Stimulated activated CD4-positive, alpha-beta T cell treated with anti-CD3 and anti-CD28 coated beads, Interleukin-1b, Interleukin-23, amount 100 ng/mL, for 24 hours (primary cell): ENCODE measurements at places on chromosomes 3 and 15.

DNA sequence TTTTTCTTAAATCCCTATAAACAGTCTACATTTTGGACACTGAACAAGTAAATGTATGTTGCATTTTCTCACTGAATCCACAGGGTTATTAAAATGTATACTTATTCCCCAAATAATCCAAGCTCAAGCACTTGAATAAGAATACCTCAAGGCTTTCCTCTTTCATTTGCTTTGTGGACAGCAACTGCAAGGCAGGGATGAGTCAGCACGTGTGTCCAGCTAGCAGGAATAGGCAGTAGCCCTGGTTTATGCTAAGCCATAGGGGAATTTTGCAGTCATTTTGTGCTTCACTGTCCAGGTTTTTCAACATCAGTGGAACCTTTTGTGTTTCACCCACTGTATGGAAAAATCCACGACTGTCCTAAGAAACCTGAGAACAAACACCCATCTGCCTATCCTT, 96.7 kb upstream of the KCNMB2 start:
- no peak for DNase-seq

DNA sequence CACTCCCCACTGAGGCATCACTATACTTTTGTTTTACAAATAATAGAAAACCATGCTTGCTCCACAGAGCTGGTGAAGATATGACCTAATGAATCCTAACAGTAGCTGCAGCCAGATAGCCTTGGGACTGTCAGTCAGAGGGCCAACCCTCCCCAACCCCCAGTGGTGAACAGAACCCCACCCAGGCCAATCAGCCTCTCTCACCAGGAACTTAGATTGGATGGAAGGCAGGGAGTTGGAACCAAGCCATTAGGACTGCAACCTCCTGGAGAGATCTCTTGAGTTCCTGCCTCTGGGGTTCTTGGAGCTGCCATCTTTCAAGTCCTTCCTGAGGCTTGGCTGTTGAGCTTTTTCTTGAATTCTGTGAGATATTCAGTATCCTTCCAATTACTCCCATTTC, 3.0 kb upstream of the MRPS22 start:
- no peak for DNase-seq

DNA sequence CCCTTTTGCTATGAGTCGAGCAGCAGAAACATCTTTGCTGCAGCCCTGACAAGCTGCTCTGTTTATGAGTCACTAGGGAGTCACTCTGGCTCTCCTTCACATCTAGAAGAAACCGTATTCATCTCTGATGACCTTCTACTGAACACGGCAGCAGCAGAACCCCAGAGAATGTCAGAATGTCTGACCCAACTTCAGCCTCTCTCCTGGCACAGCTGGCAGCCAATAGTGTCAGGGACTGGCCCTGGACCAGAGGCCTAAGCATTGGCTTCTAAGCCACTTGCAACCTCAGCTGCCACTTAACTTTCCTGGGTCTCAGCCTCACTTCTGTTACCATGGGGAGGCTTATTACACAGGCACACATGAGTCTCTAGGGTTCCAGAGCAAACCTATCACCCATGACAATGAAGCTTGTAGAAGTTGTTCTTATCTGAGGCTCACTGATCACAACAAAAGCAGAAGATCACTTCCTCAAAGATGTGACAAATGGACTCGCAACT, 184.1 kb upstream of the TLE3 start:
- DNase-seq = no peak

DNA sequence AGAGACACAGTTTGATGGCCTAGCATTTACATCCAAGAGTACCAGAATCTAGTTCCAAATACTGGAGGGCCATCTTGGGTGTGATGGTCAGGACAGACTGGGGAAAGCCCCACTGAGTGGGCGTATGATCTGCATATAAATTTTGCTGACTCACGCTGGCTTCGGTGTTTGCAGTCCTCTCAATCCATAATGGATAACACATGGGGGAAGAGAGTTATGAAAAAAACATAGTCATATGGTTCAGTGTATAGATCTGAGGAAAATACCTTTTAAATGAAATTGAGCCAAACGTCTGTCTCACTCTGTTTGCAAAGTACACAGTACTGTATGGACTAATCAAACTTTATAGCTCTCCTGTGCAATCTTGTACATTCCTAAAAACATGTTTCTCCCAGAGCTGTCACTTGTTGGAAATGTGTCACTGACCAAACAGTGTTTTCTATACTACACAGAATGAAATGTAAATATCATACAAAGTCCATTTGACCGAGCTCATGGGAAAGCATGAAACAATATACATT, 125.3 kb upstream of the THBS1 start:
- peak; percentile 1 for DNase-seq

DNA sequence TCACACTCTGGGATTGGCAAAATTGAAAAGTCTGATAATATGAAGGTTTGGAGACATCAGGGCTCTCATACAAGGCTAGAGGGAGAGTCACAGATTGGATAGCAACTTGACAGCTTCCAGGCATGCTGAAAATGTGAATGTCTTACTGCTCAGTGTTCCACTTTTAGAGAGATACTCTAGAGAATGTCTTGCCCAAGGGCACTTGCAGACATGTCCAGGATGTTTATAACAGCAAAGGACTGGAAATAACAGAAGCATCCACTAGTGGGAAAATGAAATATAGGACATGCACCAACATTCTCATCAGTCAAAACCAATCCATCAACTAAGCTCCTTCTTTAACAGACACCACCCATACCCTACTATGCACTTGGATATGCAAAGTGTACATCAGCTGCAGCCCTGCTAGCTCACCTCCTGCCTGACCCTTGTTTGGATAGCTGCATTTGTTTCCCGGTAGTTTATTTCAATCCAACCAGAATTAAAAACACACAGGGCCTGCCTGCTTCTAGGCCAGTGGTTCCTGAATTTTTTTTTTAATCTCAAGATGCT, 101.6 kb upstream of the ARHGEF3 start:
- DNase-seq = no peak

GRCh38 chr3:156378871-156379270, 176.0 kb downstream of the SSR3 start:
- DNase-seq = no peak

- DNase-seq = no peak
These were observed 77.4 kb downstream of the SMAD6 start for GRCh38 chr15:66779331-66780009.

DNA sequence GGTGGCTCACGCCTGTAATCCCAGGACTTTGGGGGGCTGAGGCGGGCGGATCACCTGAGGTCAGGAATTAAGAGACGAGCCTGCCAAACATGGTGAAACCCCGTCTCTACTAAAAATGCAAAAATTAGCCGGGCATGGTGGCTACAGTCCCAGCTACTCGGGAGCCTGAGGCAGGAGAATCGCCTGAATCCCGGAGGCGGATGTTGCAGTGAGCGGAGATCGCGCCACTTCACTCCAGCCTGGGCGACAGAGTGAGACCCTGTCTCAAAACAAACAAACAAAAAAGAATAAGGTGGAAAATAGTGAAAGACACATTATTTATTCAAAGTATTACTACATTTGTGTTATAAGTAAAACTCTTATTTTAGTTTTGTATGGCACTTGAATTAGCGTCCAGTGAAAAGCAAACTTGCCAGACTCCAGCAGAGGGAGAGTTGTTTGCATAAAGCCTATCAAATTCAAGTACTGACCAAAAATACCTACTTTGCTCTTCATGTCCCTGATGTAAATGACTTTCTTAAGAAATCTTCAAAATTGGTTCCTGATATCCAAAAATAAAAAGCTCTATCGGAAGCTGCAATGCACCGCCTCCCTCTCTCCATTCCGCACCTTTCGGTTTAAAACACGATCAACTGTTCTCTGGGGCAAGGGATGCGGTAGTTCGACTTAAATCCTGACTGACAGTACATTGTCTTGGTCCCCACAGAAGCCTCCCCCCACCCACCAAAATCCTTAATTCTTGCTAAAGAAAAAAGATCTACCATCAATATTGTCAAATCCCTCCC, 1.2 kb downstream of the TRPM7 start:
- DNase-seq = no peak

DNA sequence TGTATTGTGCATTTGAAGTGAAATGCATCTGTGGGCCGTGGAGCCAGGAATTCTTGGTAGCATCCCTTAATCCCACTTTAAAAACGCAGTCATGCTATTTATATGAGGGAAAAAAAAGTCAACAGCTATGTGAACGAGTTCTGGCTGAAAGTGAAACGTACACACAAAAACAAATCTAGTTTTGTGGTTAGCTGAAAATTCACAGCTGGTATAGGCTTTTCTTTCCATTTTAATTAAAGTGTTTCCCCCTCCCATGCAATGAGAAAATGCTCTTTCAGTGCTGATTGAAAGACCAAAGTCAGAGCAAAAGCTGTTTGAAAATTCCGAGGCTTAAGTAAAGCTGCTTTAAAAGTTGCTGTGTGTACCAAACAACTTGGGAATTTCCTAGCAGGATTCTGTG, 297.4 kb downstream of the PLCL2 start:
- no peak for DNase-seq
